Stimulated activated CD4-positive, alpha-beta T cell treated with anti-CD3 and anti-CD28 coated beads, Interleukin-1b, Interleukin-23, amount 100 ng/mL, for 1 hour (primary cell): ENCODE measurements at places on chromosomes 12 and 14.
A peak's percentile ranks its signal among the peaks of the same experiment; 100 is the strongest.

DNA sequence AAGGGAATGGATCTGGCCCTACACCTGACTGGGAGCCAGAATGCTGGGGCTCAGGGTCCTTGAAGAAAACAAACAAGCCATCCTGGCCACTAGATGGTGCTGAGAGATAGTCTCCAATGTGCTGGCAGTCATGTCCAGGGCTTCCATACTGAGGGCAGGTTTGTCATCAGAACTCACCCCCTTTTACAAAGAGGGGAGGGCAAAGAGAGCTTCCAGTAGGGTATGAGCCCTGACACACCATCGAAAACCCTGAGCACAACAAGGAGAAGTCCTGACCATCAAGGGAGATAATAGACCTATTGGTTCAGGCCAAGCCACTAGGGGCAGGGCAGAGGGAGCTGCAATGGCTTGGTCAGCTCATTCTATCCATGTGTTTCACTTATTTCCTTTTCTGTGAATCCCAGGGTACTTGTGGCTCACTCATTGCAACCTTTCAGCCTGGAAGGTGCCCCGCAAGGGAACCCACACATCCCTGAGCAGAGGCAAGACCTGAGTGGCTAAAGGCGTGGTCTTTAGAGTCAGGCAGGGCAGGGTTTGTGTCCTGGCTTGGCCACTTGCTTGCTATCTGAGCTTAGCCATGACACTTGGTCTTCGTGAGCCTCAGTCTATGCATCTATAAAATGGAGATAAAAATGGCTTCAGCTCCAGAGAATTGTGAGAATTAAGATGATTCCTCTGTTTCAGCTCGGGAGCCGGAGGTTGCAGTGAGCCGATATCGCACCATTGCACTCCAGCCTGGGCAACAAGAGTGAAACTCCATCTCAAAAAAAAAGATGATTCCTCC lies 6.2 kb upstream of the PLEKHH1 start:
- no peak for DNase-seq

DNA sequence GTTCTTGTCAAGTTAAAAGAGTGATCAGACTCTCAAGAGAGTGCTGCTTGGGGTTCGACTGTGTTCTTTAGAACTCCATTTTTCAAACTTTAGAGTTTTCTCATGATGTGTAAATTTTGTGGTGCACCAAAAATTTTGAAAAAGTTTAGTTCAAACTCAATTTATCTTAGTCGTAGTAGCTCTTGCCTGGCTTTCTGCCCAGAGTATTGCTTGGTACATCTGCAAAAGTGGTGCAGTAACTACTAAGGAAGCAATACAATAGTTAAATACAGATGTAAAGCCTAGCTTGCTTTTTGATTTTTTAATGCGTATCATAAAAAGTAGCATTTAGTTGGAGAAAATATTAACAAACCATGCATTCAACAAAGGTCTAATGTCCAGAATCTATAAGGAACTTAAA lies 9.5 kb upstream of the CCDC91 start:
- DNase-seq: no peak

- DNase-seq: no peak
Observed at GRCh38 chr14:58705066-58705465, 67.3 kb downstream of the DACT1 start.

DNA sequence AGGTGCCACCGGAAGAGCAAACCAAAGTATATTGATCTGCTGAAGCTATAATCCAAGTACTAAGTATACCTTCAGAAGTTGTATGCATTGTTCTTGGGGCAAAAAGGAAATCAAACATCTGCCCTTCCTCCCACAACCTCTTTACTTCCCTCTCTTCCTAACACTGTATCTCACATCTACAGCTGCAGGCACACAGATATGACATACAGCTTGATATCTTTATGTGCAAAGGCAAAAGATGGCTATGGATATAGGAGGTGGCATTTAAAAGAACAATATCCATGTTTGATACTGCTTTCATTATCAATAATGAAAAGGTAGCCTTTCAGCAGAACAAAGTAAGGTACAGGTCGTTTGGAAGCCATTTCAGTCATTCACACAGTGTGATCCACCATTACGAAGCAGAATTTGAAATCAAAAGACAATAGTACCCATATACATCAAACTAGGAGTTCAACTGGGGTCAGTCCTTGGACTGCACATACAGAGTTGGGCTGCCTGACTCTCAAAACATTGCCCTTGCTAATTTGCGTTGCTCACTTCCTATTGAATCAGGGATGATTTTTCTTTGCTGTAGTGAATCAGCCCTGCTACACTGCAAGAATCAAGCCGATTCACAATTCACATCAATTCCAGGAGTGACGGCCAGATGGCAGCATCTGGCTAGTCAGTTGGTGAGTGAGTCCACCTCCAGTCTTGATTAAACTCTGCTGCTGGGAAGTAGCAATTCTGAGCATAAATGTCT lies 8.9 kb downstream of the ANG start:
- peak; percentile 34 for DNase-seq

DNA sequence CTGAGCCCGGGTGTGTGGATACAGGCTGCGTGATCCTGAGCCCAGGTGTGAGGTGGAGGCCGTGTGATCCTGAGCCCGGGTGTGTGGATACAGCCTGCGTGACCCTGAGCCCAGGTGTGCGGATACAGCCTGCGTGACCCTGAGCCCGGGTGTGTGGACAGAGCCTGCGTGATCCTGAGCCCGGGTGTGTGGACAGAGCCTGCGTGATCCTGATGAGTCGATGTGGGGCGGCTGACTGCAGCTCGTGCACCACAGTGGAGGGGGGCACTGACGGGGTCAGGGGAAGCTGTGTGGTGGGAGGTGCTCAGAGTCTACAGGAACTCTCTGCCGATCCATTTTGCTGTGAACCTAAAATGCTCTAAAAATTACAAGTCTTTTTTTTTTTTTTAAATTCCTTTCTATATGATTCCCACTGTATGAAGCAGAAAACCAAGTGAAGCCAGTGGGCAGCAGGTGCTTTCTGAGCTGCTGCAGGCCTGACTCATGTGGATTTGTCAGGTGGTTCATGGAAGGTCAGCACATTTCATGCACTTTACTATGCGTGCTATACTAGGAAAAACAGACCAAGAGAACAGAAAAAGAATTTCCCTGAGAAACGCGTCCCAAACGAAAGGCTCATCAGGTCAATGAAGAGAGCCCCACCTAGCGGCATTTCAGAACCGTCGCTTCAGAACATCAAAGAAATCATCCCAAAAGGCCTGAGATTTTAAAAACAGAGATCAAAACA lies 19.3 kb downstream of the BRF1 start:
- DNase-seq: no peak

GRCh38 chr14:65238456-65238855 lies 136.1 kb upstream of the MAX start:
- DNase-seq: no peak

DNA sequence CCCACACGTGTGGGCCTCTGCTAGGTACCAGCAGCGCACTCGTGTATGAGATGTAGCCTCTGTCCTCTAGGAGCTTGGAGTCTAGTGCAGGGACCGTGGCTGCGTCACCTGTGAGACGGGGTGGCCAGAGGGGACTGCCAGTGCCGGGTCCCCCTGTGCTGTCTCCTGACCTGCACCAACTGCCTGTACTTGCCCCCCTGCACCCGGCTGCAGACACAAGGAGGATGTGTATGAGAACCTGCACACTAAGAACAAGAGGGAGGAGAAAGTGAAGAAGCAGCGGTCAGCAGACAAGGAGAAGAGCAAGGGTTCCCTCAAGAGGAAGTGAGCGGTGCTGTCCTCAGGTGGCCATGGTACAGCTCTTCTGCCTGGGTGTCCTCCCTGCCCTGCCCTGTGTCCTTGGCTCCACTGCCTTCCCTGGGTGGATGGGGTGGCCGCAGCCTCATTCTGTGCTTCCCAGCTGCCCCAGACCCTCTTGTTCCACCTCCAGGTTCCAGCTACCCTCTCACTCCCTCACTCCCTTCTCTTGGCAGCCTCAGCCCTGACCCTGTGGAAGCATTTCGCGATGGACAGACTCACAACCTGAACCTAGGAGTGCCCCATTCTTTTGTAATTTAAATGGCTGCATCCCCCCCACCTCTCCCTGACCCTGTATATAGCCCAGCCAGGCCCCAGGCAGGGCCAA lies 9.6 kb downstream of the PTPN6 start:
- no peak for DNase-seq

GRCh38 chr12:25830456-25830855 lies 128.0 kb upstream of the RASSF8 start:
- DNase-seq: no peak

- DNase-seq: no peak
Observed at GRCh38 chr12:127803545-127803944, 463.4 kb upstream of the TMEM132C start.

DNA sequence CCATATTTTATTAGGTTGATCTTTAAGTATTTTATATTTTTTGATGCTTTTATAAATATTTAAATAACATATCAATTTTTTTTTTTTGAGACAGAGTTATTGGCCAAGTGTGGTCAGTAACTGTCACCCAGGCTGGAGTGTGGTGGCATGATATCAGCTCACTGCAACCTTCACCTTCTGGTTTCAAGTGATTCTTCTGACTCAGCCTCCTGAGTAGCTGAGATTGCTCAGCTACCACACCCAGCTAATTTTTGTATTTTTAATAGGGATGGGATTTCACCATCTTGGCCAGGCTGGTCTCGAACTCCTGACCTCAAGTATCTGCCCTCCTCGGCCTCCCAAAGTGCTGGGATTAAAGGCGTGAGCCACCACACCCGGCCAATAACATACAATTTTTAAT lies 71.1 kb downstream of the FUT8 start:
- no peak for DNase-seq

- DNase-seq: no peak
Observed at GRCh38 chr14:50551877-50552276, 8.1 kb upstream of the ATL1 start.

GRCh38 chr12:28083840-28084678 lies 106.2 kb upstream of the CCDC91 start:
- no peak for DNase-seq

DNA sequence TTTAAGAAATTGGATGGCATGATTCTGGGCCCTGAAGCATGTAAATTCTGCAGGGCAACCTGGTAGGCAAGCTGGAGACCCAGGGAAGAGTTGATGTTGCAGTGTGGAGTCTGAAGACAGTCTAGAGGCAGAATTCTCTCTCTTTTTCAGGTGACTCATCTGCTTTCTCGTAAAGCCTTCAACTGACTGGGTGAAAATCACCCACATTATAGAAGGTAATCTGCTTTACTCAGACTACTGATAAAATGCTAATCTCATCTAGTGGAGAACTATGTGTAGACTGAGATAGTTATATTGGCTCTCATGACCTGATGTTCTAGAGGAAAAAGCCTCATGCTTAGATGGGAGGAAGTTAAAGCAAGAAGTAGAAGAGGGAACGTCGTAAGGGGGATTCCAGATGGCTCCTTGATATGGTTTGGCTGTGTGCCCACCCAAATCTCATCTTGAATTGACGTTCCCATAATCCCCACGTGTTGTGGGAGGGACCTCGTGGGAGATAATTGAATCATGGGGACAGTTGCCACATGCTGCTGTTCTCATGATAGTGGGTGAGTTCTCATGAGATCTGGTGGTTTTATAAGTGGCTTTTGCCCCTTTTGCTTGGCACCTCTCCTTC lies 723.8 kb downstream of the BCL11B start:
- no peak for DNase-seq

GRCh38 chr14:61518403-61518802 lies 176.9 kb upstream of the HIF1A start:
- no peak for DNase-seq

GRCh38 chr12:123199936-123200335 lies 33.0 kb downstream of the MPHOSPH9 start:
- no peak for DNase-seq

GRCh38 chr12:127570793-127571360 lies 696.1 kb upstream of the TMEM132C start:
- no peak for DNase-seq

GRCh38 chr12:13176256-13176655 lies 20.3 kb upstream of the EMP1 start:
- no peak for DNase-seq

- no peak for DNase-seq
Observed at GRCh38 chr12:64566831-64567517, 43.3 kb upstream of the RASSF3 start.

GRCh38 chr14:33643426-33644181 lies 307.3 kb downstream of the EGLN3 start:
- no peak for DNase-seq

- no peak for DNase-seq
Observed at GRCh38 chr12:52120951-52121823, 41.7 kb downstream of the SMIM41 start.

DNA sequence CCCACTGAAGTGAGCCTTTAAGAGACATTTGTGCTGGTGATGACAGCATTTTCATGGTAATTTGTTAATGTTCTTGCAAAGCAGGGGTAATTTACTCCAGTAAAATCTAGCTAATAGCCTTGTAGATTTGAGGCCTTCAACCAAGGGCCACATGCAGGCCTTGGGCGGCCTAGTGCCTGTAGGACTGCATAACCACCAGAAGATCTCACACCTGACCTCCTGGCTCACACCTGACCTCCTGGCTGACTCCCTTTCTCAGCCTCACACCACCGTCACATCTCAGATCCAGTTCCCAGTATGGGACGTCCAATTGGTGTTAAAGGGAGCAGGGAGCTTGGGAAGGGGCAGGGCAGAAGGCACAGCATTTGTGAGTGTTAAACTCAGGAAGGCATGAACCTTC lies 26.9 kb downstream of the C12orf42 start:
- no peak for DNase-seq

GRCh38 chr12:59077575-59078426 lies 157.5 kb upstream of the LRIG3 start:
- DNase-seq: no peak

DNA sequence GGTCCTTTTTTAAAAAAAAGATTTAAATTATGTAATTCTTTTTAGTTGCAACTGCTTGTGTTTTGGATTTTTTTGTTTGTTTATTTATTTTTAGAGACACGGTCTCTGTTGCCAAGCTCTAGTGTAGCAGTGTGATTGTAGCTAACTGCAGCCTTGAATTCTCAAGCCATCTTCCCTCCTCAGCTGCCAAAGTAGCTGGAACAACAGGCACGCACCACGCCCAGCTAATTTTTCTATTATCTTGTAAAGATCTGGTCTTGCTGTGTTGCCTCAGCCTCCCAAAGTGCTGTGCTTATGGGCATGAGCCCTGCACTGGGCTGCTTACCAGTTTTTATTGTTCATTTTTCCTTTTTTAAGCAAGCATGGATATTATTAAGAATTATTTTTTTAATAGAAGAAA lies 10.6 kb upstream of the ART4 start:
- no peak for DNase-seq

DNA sequence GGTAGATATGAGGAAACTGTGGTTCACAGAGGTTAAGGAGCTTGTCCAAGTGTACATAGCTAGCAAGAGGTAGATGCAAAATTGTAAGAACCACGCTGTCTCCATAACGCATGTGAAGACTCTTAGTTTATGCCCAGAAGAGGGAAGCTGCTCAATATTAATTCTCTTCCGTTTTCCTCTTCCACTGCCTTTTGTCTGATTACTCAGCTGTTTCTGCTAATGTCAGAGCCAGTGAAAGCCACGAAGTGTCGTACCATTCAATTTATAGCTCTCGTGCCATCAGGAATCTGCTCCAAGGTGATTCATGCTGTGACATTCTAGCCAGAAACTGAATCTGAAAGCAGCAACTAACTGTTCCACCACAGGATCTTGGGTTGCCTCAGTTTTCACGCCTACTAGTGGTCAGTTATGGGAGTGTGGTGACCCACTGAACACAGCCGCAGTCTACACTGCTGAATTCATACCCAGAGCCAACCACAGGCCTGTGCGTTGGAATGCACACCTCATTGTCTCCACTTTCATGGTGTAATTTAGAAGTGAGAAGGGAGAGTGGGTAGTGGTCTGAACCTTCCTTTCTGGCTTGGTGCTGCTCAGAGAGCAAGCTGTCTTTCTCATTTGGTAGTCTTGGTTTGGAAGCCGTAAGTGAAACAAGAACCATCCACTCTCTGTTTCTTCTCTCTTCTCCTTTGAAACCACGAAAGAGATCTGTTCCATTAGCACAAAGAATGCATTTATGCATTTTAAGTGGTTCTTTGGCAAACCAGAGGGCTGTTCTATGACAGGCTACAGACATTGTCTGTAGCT lies 74.2 kb upstream of the NAP1L1 start:
- peak; percentile 30 for DNase-seq
